ENCODE measurements at places on chromosomes 11 and 22.

GRCh38 chr22:35754761-35755160 lies 37.1 kb downstream of the APOL5 start:
- DNase-seq, result no peak

DNA sequence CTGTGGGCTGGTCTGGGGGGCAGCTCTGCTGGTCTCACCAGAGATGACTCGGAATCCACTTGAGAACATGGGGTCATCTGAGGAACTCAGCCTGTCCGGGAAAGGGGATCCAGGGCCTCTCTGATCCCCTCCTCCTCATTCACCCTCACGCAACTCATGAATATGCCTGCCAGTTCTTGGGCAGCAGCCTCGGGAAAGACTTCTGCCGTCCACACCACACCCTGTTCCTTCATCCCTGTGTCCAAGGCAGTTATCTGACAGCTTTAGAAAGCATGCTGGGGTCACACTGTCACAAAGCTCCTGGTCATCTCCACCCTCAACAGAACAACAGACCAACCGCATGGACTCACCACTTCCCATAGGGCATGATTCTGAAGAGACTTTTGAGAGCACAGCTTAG lies 88.3 kb downstream of the AMOTL1 start:
- no peak for DNase-seq

GRCh38 chr11:93289782-93290463 lies 40.6 kb upstream of the DEUP1 start:
- DNase-seq, result no peak

DNA sequence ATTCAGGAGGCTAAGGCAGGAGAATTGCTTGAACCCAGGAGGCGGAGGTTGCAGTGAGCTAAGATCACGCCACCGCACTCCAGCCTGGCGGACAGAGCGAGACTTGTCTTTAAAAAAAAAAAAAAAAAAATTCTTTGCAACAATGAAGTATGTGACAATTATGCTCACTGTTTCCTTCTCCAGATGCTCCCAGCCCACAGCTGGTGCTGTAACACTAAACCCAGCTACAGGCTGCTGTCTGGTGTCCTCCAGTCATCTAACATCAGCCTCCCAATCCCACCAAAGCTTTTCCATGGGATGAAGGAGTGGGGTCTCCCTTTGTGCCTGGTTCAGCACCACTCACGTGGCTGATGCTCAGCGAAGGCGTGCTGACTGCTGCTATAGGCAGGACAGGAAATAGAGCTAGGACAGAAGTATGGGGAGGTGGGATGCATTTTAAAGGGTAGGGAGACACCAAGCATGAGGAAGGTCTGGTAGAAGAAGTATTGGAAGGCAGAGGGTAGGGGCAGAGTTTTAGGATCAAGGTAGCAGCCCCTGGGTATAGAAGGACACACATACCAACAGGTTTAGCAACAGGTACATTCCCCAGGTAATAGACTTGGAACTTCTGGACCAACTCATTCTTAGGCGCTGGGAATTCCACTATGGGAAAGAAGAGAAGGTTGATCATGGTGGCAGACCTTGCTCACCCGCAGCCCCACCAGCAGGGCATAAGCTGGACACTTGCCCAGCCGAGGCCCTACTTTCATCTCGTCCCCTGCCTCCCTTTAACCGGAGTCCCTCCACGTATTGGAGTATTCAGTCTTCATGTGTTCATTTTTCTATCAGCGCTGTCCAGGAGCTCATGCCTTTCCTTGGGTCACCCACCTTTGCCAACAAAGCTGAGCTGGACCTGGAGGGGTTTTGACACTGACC lies 10.4 kb downstream of the SMPD1 start:
- no peak for DNase-seq

DNA sequence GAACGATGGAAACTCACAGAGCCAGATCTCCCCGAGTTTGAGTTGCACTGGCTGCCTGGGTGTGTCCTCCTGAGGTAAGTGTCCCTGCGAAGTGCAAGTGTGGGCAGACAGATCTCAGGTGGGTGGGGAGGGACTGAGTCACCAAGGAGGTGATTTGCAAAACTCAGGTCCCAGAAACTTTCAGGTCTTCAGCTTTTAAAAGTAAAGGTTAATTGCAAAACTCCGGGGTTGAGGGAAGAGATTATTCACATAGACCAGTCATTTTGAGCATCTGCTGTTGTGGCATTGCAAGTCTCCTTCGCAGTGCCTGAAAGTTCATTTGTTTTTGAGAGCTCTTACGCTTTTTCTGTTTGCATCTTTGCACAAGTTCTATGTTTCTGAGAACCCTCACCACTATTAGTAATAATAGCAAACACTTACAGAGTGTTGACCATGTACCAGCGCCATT lies 7.1 kb downstream of the CD44 start:
- DNase-seq, result no peak

GRCh38 chr11:13216019-13216710 lies 61.4 kb upstream of the BMAL1 start:
- DNase-seq, result no peak

DNA sequence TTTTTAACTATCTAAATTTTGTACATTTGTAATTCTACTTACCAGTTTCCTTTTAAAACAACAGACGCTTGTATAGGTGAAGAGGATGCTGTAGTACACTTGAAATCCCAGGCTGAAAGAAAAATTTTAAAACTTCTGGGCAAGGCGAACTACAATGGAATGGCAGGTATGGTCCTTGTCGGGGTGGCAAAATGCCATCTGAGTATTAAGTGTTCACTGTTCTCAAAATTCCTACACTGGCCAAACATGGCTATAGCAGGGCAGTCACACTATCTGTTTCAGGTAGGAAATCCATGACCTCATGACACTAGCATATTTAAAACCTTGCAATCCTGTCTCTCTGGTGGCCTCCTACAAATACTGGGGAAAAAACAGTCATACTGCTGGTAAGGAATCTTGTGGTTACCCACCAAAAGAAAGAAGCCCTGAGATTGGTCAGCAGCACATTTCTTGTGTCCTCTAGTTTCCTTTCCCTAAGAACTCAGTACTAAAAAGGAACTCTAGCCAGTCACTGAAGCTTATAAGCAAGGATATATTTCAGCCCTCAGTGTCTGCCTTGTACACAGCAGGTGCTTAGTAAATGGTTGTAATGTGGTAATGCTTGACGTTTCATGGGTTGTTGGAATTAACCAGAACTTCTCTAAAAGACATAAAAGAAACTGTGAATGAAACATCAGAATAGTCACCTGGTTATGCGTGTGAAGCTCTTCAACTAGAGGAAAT lies 5.2 kb upstream of the ZC3H12C start:
- DNase-seq, result no peak

DNA sequence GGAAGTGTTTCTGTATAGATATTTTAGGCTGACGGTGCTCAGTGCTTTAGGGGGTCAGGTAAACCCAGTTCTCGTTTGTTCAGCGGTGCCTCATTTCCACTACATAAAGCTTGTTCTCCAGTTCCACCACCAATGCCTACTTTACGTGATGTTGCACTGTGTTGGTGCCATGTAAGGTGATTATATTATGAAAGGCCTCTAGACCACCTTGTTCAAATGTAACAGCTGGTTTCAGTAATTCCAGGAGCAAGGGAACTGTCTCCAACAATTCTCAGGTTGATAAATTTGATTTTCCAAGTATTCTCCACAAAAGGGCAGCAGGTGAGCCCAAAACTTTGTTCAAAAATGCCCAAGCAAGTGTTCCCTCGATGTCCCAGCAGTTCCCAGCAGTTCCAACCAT lies 83.7 kb upstream of the SEPTIN5 start:
- DNase-seq, result no peak

DNA sequence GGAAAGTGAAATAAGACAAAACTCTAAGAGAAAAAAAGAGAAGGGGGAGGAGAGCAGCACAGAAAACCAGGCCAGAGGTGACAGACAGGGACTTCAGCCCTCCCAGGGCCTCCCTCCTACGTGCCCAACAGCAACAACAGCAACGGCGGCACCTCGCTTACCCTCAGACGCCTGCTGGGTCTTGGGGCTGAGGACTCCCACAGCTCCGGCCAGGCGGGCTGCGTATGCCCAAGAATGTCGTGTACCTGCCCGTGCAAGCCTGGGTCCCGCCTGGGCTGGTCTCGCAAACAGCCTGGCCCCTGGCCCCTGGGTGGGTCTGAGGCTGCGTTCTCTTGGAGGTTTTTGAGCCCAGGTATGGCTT lies 30.5 kb downstream of the ARAP1 start:
- peak; percentile 47 for DNase-seq

- DNase-seq, result no peak
These were observed 3.2 kb downstream of the SIRT3 start for GRCh38 chr11:232783-233565.

DNA sequence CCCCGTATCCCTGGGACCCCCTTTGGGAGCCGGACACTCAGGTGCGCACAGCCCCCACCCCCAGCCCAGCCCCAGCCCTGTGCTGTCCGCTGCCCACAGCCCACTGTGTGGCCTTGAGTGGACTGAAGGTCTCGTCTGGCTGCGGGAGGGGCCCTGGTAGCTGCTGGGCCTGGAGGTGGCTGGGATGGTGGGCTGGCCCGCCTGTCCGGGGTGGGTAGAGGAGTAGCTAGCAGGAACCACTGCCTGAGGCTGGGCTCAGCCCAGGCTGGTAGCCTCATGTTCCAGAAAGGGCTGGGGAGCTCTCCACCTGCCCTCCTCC lies 4.6 kb upstream of the MUC6 start:
- no peak for DNase-seq

GRCh38 chr11:1838426-1839144 lies at the start of gene TNNI2:
Gene TNNI2 (plus strand): TSS chr11:1838981. CDS start chr11:1839697, 716 bp downstream.
- no peak for DNase-seq

DNA sequence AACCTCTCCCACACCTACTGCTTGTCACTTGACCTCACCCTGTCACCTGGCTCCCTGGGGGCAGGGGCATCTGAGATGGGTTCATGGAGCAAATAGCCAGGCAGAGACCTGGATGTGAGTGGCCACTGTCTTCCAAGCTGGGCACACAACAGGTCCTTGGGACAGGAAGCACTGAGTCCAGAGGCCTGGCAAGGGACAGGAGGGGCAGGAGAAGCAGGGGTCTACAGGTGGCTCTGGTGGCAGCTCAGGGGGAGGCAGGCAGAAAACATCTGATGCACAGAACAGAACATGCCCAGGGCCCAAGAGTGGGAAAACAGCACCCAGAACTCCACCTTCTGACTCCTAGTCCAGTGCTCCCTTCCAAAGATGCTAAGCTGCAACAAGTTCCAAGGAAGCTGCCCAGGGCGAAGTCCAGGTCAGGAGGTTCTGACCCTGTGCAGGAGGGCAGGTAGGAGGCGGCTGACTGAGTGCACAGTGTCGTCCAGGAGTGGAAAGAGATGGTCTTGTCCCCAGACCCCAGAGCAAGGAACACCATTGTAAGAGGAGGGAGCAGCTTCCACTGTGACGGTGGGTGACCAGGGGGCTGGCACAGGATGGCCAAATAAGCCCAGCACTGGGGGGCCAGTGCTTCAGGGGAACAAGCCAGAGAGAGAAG lies 3.5 kb downstream of the TNFRSF13C start:
- no peak for DNase-seq

DNA sequence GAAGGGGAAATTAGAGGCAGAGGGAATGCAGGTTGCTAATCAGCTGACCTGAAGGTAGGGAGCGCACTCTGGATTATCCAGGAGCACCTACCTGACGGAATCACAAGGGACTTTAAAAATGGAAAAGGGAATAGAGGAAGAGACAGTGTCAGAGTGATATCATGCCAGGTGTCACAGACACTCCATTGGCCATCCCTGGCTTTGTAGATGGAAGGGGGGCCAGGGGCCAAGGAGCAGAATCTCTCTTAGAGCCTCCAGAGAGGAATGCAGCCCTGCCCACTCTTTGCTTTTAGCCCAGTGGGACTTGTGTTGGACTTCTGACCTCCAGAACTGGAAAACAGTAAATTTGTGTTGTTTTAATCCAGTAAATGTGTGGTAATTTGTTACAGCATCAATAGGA lies 37.9 kb downstream of the DKK3 start:
- DNase-seq, result no peak

GRCh38 chr11:2428322-2428795 lies 16.0 kb downstream of the TRPM5 start:
- DNase-seq, result peak; percentile 87

- no peak for DNase-seq
These were observed 21.3 kb upstream of the ABTB2 start for GRCh38 chr11:34379079-34379478.

GRCh38 chr22:38798496-38798895 lies 4.6 kb upstream of the DNAL4 start:
- DNase-seq, result no peak
